ENCODE measurements at places on chromosomes 1 and 21.

GRCh38 chr21:33028773-33029384 is 3.1 kb downstream of the OLIG2 start:
- DNase-seq: peak; percentile 14

- no peak for DNase-seq
These were observed 39.7 kb upstream of the CHODL start for GRCh38 chr21:18204931-18205330.

DNA sequence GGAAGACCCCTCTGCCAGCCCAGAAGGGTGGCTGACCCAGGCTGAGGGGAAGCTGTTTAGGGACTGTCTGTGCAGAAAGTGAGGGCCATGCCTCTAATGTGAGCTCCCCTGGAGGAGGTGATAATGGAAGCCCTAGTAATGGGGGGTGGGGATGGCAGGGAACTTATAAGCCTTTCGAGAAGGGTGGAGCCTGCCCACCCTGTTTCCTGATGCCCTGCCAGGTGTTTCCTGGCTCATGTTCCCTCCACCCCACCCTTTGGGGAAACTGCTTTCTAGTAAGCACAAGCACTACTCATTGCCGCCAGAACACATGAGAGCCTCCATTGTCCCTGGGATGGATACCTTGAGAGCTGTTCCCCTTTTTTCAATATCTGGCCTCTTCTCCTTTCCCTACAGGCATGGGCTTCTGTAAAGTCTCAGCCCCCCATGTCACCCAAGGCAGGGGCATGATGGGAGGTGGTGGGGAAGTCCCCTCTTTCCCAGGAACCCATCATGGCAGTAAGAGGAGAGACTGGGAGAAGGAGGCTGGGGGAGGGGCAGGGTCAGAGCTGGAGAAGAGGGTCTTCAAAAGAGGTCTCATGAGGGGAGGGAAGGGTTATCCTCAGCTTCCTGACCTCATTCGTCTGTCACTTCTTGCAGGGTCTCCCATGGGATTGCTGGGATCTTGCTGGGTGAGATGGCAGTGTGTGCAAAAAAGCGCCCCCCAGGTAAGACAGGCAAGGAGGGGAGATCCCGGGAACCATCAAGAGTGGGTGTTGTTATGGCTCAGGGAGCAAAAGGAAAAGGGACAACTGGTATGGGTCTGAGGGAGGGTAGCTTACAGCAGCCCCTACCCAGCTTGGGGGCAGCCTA is 2.4 kb downstream of the ATP8B2 start:
- no peak for DNase-seq

GRCh38 chr1:208879022-208879421 is 634.8 kb upstream of the PLXNA2 start:
- DNase-seq: no peak

DNA sequence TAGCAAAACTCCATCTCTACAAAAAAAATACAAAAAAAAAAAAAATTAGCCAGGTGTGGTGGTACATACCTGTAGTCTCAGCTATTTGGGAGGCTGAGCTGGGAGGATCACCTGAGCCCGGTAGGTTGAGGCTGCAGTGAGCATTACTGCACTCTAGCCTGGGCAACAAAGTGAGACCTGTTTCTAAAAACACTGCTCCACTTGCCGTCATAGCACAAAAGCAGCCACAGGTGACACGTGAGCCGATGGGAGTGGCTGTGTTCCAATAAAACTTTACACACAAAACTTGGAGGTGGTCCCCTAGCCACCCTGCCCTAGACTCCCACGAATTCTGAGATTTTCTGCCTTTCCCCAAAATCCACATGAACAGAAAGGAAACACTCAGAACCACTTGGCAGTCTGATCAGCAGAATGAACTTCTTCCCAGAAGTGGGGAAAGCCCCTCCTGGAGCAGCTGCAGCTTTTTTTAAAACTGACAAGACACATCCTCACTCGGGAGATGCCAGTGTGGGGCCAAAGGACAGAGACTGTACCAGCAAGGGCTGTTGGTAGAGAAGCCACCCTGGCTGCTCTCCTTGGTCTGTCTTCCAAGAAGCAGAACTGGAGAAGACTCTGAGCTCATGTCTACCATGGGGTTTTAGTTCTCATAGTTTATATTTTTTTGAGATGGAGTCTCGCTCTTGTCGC is 23.3 kb downstream of the PLEKHM2 start:
- DNase-seq: no peak

DNA sequence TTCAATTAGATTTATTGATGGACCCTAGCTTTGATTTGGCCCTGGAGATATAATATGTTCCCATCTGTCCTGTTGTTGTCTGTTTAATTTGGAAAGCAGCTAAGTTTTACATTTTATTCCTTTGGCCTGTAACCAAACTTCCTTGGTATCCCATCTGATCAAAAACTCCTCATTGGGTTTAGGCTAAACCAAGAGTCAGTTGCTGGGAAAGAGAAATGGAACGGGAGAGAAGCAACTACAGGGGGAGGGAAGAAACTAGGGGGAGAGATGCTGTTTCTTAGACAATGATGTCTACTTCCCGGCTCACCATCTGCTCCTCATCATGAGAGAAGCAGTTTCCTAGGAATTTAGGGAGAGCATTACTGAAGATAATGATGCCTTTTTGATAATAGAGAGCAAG is 141.8 kb downstream of the SYT2 start:
- no peak for DNase-seq

DNA sequence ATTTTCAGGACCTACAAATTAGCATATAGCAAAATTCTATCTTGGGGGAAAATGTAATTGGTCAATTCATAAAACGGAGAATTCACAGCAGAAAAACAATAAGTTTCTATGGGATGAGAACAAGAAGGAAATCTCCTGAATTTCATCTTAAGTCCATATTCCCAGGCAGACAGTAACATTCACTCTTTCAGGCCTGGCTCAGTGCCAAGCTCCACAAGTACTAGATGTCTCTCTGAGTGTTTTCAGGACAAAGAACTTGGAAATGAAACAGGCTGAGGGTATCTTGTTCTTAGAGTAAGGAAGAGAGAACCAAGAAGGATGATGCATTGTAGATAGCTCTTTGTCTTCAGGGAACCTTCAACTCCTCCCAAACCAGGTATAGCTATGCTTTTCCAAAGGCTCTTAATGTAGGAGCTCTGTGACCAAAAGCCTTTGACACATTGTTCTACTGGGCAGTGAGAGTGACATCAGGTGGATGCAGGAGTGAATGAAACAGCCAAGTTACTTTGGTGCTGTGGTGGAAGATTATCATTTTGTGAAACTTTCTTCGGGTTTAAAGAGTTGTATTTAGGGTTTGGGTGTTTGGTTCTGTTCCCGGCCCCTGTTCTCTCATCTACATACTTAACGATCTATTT is 298.3 kb downstream of the GPATCH2 start:
- no peak for DNase-seq

- no peak for DNase-seq
These were observed 88.1 kb upstream of the WARS2 start for GRCh38 chr1:119228335-119229080.

- DNase-seq: no peak
These were observed 34.1 kb upstream of the ADARB1 start for GRCh38 chr21:45040157-45040711.

- no peak for DNase-seq
These were observed 20.2 kb downstream of the DHRS3 start for GRCh38 chr1:12597792-12598191.

All from ELF-1 (cell line).